ENCODE measurements at places on chromosomes 11 and 22. TPM values are rescaled to one million over a fixed set of nuclear protein-coding genes. Genes with fewer than 3 reads are reported as not detected.

CABP4 gene
- 0.15 TPM for total RNA-seq

- DNase-seq: no peak
These were observed 14.7 kb upstream of the IFT27 start for GRCh38 chr22:36790648-36791047.

GRCh38 chr11:70913715-70914231 is 338.6 kb downstream of the SHANK2 start:
- no peak for DNase-seq

DNA sequence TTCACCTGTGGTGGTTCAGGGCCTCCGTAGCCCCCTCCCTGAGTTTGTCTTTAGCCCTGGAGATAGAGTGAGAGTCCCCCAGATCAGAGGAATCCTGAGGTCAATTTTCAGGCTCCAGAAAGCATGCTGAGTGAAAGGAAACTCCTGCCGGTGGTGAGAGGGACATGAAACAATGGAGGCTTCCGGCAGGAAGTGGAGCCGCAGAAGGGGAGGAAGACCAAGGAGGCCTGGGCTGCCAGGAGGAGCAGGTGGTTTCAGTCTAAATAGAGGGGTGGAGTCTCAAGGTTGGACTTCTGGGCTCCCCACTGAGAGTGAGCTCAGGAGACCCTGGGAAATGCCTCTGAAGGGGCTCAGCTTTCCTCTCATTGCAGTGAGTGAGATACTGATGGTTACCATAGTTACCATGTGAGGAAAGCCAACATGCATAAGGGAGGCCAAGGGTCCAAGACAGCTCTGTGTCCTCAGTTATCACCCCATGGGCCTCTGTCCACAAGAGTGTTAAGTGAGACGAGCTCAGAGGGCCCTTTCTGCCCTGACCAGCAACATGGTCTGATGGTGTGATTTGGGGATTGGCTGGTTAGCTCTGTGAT is 10.7 kb downstream of the SLCO2B1 start:
- DNase-seq: no peak

DNA sequence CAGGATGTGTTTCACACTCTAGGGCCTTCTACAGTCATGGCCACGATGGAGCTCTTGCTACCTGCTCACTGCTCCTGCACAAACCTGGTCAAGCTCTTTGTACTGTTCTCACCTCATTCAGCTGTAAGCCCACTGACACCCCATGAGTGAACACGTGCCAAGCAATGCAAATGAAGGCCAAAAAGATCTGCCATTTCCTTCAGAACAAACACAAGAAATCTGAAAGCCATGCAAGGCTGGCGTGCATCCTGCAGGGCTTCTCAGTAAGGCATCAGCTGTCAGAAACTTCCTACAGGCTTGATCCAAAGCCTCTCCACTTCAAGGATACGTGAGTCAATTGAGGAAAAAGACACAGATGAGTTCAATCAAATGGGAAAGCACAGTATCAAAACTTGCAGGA is 44.1 kb upstream of the NFRKB start:
- no peak for DNase-seq

- DNase-seq: no peak
These were observed 33.4 kb upstream of the CTTN start for GRCh38 chr11:70364745-70365543.

OR5P2 gene
- not detected for total RNA-seq

OR51E1 gene
- not detected for total RNA-seq

RCN1 gene
- total RNA-seq: 147 TPM

- DNase-seq: no peak
These were observed 46.4 kb downstream of the ME3 start for GRCh38 chr11:86625981-86626380.

DNA sequence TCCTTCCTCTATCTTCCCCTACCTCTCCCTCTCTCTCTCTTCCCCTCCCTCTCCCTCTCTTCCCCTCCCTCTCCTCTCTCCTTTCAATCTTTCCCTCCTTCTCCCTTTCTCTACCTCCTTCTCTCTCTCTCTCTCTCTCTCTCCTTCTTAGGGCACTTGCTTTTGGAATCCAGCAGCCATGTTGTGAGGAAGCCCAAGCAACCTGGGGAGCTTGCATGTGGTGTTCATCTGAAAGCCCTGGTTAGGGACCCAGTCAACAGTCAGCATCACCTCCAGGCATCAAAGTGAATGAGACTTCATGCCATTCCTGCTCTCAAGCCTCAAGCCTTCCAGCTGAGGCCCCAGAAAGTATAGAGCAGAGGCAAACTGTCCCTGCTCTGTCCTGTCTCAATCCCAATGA is 65.6 kb upstream of the SHISAL1 start:
- no peak for DNase-seq

DNA sequence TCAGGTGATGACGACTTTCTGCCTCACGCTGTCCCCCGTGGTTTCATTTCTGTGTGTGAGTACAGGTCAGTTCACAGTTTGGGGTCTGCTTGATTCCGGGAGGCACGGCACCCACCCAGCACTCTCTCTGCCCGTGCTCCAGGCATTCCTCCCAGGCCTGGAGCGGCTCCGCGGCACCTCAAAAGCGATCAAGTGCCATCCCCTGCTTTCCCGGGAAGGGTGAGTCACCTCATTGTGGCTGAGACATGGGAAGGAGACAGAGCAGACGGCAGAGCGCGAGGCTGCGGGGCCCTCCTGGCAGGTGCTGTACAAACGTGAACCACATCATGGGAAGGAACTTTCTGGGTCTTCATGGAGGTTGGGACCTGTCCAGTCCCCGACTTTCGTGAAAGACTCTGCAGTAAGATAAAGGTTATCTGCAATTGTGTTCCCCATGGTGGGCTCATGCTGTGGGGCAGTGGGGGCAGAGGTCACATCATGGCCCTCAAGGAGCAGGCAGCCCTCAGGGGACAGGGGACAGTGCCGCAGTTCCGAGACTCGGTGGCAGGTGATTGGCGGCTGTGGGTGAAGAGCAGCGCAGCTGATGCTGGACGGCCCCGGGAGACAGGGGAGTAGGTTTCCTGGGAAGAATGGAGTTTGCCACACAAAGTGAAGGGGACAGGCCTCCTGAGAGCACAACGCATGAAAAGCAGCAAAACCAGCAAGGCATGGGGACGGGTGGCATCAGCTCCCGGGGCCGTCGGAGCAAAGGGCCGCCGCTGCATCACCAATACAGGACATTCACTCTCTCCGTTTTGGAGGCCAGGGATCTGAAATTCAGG is 65.3 kb downstream of the CELSR1 start:
- peak; percentile 70 for DNase-seq

CSNK2A3 gene
- total RNA-seq: 1.3 TPM

DNA sequence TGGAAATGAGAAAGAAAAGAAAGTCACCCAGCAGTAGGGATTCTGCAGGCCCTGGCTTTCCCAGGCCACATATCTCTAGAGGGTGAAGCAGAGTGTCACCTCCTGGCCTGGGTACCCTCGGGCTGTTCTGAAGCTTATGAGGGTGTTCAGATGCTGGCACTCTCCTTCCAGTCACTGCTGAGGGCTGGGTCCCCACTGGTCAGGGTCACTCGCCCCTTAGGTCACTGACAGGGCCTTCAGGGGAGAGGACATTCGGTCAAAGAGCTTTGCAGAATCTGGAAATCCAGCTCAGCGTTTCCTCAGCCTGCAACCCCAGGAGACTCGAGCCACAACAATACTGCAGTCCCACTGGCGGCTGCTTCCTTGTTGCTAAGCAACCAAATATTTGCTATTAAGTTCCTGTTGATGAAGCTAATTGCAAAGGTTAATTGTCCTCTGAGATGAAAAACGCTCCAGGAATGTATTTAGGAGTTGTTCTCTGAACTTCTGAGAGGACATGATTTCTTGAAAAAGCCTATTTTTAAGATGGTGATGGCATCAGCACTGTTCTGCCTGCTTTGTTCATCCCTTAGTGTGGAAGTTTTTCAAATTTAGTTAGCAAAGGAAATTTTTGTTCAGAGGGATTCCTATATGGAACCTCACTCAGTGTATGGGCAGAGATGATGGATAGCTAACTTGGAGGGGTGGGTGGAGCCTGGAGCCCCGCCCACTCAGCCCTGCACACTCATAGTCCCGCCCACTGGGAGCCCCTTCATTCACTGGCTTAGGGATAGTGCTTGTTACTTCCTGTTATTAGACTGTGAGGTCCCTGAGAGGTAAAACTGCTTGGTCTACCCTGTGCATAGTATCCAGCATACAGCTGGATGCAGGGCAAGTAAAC is 109.2 kb downstream of the CSNK2A3 start:
- DNase-seq: peak; percentile 43

DNA sequence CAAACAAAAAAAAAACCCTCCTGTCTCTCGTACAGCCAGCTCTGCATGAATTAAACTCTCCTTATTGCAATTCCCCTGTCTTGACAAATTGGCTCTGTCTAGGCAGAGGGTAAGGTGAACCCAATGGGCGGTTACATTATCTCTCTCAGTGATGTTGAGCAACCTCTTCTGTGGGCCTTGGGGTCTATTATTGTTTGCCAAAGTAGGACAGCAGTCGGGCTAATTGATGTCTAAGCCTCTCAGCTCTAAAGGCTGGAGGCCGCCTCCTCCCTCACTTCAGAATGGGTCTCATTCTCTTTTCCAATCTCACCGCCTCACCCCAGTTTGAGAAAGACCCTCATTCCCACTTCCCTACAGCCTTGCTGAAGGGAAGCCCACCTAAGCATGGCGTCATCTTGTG is 1.3 kb upstream of the SLC25A45 start:
- DNase-seq: peak; percentile 16

FBLN1 gene
- total RNA-seq: 10.0 TPM

MMP3 gene
- total RNA-seq: 0.36 TPM

GRCh38 chr11:30317030-30317429 is 5.9 kb upstream of the ARL14EP start:
- DNase-seq: no peak

- no peak for DNase-seq
These were observed 173.3 kb upstream of the PDGFD start for GRCh38 chr11:104337273-104337672.

LARGE2 gene
- 1.0 TPM for total RNA-seq

GRCh38 chr11:73950869-73951710 is at the start of gene DNAJB13:
Gene DNAJB13 (plus strand): TSS chr11:73951026. CDS start chr11:73951070, 44 bp downstream.
- peak; percentile 45 for DNase-seq

DNA sequence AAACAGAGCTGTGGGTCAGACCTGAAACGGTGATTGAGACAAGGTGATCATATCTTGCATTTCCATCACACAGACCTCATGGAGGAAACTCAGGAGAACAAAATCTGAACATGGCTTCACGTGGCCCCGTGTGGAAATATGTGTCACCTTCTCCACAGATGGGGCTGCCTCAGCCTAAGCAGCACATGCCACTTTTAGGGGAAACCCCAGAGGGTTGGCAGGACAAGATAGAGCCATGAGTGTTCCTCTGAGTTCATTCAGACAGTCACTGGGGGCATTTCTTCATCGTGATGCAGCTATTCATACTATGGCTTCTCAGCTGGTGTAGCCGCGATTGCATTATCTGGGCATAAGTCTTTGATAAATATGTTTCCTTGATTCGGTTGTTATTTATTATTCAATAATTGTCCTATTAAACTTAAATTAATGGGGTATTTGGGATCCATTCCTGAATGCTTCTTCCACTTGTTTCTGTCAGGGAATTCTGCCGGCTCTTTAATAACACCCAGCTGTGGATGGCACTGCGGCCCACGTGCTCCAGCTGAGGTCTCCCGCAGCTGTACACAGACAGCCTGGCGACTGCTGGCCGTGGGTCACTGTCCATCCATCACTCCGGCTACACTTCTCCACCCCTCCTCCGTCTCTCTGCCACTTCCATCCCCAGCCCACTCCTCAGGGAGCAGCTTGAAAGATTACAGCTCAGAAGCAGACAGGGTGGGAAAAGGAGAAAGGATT is 485.1 kb downstream of the OPCML start:
- no peak for DNase-seq

- DNase-seq: no peak
These were observed 8.0 kb downstream of the APOL4 start for GRCh38 chr22:36193577-36193976.

CEP126 gene
- total RNA-seq: 0.92 TPM

GRCh38 chr11:126061707-126062678 is 673 bp downstream of the CDON start:
- DNase-seq: peak; percentile 53

CAPN5 gene
- total RNA-seq: 2.7 TPM

C11orf97 gene
- not detected for total RNA-seq

VSTM5 gene
- total RNA-seq: not detected

- DNase-seq: no peak
These were observed 54.9 kb downstream of the ME3 start for GRCh38 chr11:86617502-86617901.

DNA sequence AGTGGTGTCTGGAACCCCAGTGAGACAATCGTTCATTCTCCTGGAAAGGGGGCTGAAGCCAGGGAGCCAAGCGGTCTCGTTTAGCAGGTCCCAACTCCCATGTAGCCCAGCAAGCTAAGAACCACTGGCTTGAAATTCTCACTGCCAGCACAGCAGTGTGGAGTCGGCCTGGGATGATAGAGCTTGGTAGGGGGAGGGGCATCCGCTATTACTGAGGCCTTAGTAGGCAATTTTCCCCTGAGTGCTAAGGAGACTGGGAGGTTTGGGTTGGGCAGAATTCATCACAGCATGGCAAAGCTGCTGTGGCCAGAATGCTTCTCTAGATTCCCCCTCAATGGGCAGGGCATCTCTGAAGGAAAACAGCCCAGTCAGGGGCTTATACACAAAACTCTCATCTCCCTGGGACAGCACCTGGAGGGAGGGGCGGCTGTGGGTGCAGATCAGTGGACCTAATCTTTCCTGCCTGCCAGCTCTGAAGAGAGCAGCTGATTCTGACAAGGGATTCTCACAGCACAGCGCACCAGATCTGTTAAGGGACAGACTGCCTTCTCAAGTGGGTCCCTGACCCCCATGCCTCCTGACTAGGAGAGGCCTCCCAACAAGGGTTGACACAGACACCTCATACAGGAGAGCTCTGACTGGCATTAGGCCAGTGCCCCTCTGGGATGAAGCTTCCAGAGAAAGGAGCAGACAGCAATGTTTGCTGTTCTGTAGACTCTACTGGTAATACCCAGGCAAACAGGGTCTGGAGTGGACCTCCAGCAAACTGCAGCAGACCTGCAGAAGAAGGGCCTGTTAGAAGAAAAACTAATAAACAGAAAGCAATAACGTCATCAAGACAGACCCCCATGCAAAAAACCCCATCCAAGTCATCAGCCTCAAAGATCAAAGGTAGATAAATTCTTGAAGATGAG is 14.8 kb downstream of the OR52M1 start:
- DNase-seq: no peak

TALDO1 gene
- total RNA-seq: 455 TPM

DNA sequence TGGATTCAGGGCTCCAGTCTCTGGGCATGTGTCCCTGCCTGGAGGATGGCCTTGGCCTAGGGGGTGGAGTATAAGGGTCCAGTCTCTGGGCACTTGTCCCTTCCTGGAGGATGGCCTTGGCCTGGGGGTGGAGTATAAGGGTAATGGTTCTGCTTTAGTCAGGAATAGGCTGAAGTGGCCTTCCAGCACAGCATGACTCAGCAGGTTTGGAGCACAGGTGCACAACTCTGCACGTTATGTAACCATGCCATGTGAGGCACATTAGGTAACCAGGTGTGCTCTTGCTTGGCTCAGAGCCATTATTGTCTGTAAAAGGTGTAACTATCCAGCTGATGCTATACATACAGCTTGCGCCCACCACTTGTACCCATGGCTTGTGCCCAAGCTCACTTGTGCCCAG is 48.4 kb upstream of the POLD3 start:
- no peak for DNase-seq

- no peak for DNase-seq
These were observed 33.2 kb downstream of the OR4A15 start for GRCh38 chr11:55401011-55401410.
